ENCODE measurements at places on chromosomes 2 and 18. TPM values are rescaled to one million over a fixed set of nuclear protein-coding genes. Genes with fewer than 3 reads are reported as not detected.
A peak's percentile ranks its signal among the peaks of the same experiment; 100 is the strongest.

REG1B gene
- 2.6 TPM for total RNA-seq

DNA sequence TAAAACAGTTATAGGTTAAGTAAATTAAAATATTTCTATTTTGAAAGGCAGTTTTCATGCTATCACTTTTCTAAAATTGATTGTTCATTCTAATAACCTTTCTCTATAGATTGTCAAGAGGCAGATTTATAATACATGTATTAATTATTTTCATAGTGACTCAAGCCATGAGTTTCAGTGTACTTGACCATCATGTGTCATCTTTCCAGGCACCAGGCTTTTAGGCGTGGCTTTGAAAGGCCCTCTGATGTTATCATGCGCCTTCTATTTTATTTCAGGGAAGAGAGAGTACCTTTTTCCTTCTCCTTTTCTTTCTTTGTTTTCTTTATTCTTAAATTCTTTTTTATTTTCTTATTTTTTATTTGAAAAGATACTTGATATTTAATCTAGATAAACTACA lies 128.3 kb upstream of the ETAA1 start:
- no peak for DNase-seq

GRCh38 chr2:236157815-236158498 lies 10.2 kb downstream of the GBX2 start:
- peak; percentile 30 for DNase-seq

SLC8A1 gene
- total RNA-seq: 18.5 TPM

CNDP1 gene
- total RNA-seq: not detected

DNA sequence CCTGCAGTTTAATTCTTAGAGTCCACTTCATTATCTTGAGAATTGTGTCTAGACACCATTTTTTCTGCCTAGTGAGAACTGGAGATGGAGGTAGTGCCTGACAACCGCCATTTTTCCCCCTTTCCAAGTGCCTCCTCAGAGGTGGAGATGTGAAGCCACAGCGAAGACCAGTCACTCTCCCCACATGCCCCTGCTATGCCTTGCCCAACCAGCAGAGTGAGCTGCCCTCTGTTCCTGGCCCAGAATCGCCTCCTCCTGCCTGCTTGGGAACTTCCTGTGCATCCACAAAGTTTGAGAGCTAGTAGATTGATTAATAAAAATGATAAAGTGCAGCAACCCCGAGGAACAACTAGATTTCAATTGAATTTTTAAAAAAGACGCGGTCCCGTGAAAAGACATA lies 123.3 kb downstream of the CLIP4 start:
- no peak for DNase-seq

GRCh38 chr2:229431327-229431954 lies 160.4 kb upstream of the PID1 start:
- DNase-seq: no peak

GRCh38 chr2:98088261-98088660 lies 1.3 kb downstream of the VWA3B start:
- DNase-seq: no peak

PCGF1 gene
- total RNA-seq: 22.1 TPM

Data from mesenteric fat pad (tissue), 1 donor.